ENCODE measurements at places on chromosomes 3 and 15.

DNA sequence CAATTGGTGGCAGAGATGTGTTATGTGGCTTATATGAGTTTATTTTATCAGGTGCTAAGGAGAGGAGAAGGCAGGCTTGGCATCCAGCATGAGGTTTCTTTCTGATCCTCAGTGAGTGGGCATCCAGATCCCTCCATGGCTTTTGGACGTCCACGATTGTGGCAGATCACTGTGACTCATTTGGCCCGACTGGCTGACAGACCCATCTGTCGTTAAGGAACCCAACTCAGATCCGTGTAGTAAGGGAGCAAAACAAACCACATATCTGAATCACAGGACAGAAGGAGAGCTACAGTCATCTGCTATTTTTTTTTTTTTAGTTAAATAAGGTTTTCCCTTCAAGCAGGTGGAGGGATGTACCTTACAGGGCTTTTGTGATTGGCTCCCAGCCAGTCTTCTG lies 197.0 kb upstream of the KCNH8 start:
- DNase-seq, result no peak

GRCh38 chr15:57540736-57541135 lies 51.0 kb upstream of the MYZAP start:
- DNase-seq, result no peak

- no peak for DNase-seq
These were observed 312.7 kb upstream of the DPH6 start for GRCh38 chr15:35858707-35859106.

GRCh38 chr3:72538070-72538745 lies 310.0 kb downstream of the SHQ1 start:
- no peak for DNase-seq

- no peak for DNase-seq
These were observed 43.1 kb downstream of the SCAP start for GRCh38 chr3:47432673-47433072.

DNA sequence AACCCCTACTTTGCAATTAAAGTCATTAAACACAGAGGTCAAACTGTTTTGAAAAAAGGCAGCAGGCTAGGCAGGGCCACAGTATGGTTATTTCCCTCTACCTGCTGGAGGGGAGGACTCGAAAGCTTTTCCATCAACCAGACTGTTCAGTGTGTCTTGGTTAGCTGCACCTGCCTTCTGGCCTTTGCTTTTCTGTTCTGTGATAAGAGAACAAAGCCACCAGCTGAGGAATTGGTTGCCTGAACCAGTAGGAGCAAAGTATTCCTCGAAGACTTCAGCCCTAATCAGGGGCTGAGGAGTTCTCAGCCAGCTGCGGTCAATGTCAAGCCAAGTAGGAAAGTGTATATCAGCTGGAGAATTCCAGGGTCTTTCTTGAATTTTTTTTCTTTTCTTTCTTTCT lies 132.5 kb downstream of the SOX2 start:
- DNase-seq, result no peak

DNA sequence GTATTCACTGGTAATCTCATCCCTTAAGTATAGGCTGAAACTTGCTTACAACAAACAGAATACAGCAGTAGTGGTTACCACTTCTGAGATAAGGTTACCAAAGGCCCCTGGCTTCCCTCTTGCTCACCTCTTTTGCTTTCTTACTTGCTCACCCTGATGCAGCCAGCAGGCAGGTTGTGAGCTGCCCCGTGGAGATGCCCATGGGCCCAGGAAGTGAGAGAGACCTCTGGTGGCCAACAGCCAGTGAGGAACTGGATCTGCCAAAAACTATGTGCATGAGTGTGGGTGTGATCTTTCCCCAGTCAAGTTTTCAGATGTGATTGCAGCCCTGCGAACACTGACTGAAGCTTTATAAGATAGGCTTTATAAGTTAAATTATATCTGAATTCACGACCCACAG lies 48.7 kb downstream of the NMNAT3 start:
- DNase-seq, result no peak

GRCh38 chr15:97168704-97169475 lies 791.6 kb upstream of the ARRDC4 start:
- no peak for DNase-seq

DNA sequence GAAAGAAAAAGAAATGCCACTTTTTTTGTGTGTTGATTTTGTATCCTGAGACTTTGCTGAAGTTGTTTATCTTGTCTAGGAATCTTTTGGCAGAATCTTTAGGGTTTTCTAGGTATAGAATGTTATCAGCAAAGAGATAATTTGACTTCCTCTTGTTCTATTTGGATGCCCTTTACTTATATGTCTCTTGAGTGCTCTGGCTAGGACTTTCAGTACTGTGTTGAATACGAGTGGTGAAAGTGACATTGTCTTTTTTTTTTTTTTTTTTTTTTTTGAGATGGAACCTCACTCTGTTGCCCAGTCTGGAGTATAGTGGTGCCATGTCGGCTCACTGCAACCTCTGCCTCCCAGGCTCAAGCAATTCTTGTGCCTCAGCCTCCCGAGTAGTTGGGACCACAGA lies 64.7 kb upstream of the NPHP3 start:
- DNase-seq, result no peak

- no peak for DNase-seq
These were observed 106.5 kb downstream of the TIGIT start for GRCh38 chr3:114400371-114400770.

DNA sequence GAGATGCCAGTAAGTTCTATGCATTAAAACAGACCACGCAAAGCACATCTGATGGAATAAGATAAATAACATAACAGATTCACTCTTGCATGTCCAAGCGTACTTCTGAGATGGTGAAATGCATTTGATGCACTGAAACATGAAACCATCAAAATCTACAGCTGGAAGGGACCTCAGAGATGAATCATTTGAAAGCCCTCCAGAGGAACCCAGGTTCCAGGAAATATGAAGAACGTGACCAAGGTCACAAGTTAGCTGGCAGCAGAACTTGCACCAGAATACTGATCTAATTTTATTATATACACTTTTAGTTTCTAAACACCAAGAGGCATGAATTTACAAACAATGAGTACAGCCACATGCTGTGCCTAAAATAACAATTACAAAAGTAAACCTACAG lies 957.1 kb downstream of the FHIT start:
- DNase-seq, result no peak

GRCh38 chr3:2511356-2511755 lies 412.7 kb downstream of the CNTN4 start:
- no peak for DNase-seq

DNA sequence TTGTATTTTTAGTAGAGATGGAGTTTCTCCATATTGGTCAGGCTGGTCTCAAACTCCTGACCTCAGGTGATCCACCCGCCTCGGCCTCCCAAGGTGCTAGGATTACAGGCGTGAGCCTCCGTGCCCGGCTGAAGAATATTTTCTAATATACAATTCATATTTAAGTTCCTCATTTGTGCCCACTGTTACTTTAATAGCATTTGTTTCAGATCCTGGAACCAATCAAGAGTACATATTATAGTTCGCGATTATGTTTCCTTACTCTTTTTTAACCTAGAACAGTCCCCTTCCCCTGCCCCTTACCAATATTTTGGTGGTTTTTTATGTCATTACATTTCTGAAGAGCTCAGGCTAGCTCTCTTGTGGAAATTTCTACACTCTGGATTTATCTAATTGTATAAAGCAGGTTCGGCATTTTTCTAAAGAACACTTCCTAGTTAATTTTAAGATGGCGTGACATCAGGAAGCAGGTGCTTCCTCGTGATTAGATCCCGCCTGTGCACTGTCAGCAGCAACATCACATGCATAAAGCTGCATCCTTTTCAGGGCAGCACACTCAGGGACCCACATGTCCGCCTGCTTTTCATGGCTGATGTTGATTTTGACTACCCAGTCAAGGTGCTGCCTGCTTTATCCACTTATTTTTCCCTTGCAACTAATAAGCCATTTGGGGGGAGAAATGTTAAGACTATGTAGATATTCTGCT lies 88.7 kb upstream of the EPHB3 start:
- DNase-seq, result no peak

DNA sequence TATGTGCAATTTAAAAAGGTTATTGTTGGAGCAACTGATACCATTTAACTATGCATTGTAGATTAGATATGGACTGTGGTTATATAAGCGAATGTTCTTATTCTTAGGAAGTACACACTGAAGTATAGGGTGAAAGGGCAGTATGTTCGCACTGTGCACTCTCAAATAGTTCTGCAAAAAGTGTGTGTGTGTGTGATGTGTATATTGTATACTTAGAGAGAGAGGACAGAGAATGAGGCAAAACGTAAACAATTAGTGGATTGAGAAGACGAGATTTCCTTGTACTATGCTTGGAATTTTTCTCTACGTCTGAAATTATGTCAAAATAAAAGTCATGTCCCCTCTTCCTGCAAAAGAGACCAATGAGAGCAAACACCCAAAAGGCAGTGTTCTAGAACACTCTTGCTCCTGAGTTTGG lies 30.4 kb downstream of the LSM3 start:
- DNase-seq, result no peak

- DNase-seq, result no peak
These were observed 64.8 kb downstream of the ARIH1 start for GRCh38 chr15:72538931-72539330.

DNA sequence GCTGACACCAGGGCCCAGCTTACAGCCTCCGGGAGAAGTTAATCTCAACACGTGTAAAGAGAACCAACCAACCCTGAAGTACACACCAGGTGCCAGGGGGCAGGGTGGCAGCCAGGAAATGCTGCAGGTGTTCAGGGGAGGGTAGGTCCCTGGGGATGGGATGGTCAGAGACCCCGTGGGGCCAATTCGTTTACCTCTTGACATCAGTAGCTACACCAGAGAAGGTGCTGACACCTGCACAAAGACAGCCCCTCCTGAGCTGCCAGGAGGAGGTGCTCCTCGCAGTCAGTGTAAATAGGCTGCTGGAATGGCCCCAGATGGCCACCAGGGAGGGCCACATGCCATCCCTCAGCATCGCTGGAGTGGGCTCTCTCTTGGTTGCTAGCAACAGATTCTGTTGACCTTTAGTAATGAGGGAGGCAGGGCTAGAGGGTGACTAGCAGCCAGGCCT lies 52.8 kb downstream of the CORO2B start:
- no peak for DNase-seq

GRCh38 chr3:139473155-139473771 lies 3.1 kb downstream of the RBP2 start:
- DNase-seq, result no peak

GRCh38 chr3:144031938-144032337 lies 60.3 kb downstream of the DIPK2A start:
- no peak for DNase-seq

GRCh38 chr3:173004681-173005080 lies 136.4 kb downstream of the SPATA16 start:
- DNase-seq, result no peak

DNA sequence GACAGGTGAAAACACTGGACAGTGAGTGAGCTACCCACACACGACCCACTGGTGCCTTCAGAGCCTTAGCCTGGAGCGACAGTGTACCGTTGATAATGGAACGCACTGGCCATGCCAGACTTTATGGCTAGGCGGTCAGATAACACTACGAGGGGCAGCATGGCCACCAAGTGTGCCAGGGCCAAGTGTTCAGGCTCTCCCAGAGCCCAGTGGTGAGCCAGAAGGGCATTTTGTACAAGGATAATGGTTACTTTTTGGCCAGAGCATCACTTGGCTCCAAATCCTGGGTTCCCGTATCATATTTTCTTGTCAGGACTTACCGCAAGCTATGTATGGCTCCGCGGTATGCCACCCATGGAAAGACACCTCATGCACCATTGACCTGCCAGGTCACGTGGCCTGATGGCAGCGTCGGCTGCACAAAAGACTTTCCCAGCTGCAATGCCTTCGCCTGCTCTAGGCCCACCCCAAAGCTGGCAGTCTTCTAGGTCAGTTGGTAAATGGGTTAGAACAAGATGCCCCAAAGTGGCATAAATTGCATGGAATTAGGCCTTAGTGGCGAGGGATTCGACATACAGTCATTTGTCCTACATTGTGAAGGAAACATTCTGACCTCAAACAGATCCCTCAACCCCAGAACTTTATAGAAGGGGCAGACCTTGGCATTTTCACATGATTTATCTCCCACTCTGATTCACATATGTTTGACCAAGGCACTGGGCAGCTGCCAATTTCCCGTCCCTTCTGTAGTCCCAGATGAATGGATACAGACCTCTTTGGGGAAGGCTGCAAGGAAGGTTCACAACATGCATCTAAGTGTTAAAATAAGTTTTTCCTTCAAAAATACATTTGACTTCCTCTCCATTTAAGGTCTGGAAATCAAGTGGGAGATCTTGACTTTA lies 12.2 kb upstream of the SLC28A1 start:
- DNase-seq, result no peak

DNA sequence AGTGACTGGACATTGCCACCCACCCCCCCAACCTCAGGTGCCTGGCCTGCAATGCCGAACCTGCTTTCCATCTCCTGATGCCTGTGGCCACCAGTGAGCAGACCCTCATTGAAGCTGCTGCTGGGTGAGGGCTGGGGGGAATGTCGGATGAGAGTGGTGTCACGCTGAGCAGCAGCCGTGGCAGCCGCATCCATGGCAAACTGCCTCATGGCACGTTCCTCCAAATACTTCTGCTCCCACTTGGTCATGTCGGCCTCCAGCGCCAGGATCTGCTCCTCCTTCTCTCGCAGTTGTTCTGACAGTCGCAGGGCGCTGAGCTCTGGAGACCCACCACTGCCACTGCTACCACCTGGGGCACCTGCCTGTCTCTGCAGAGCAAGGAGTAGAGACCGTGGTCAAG lies 14.2 kb downstream of the AMOTL2 start:
- no peak for DNase-seq

- no peak for DNase-seq
These were observed 92.4 kb downstream of the ABI3BP start for GRCh38 chr3:100900671-100901335.

DNA sequence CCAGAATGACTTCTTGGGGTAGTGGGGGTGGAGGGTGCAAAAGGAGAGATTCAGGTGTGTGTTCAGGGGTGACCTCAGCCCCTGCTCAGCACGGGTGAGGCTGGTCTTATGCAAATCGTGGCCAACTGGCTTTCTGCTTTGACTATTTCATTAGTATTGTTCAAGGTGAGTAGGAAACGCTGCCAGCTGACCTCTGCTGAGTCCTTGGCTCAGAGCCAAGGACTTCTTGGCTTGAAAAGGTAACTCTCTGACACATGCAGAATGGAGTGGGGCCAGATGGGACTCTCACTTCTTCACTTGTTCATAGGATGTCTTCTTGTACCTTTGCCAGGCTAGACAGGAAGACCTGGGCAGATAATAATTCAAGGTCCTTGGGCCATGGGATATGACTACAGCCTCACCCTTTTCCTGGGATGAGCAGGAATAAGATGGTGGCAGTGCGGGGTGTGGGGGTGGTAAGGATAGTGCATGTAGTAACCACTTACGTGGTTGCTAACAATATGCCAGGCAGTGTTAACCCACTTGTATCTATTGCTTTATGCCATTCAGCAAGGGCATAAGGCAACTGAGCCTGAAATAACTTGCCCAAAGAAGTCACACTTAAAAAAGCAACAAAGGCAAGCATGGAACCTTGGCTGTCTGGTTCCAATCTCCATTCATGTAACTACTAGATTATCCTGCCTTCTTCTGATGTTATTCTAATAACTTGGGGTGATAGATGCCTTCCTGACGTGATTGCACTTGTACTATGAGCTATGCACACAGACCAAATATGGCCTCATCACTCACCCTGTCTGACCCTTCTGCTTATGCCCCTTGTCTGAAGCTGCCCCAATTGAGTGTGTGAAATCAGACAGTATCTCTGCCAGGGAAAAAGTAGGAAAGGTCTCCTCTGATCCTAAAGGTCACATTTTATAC lies 193.1 kb downstream of the NR1D2 start:
- no peak for DNase-seq

- DNase-seq, result no peak
These were observed 62.3 kb downstream of the CEP152 start for GRCh38 chr15:48748535-48748934.

GRCh38 chr3:95899494-95899893 lies 914.9 kb upstream of the EPHA6 start:
- DNase-seq, result no peak
